Bone marrow (tissue), 2 donors: ENCODE measurements at places on chromosomes 2 and 18.

DNA sequence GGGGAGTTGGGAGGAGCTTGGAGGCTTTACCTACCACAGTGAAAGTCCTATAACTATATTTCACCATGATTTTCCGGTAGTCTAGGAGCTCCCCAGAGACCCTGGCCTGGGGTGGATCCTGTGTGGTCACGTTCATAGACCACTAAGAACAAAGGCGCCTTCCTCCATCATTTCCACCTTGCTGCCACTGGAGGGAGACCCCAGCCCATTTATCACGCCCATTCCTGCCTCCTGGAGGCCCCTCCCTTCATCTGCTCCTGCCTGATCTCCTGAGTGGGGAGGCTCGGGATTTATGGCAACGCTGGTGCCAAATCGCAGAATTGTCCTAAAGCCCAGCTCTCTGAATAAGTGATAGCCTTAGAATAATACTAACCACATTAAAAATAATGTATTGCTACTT is 507.6 kb upstream of the SPHKAP start:
- no peak for DNase-seq

DNA sequence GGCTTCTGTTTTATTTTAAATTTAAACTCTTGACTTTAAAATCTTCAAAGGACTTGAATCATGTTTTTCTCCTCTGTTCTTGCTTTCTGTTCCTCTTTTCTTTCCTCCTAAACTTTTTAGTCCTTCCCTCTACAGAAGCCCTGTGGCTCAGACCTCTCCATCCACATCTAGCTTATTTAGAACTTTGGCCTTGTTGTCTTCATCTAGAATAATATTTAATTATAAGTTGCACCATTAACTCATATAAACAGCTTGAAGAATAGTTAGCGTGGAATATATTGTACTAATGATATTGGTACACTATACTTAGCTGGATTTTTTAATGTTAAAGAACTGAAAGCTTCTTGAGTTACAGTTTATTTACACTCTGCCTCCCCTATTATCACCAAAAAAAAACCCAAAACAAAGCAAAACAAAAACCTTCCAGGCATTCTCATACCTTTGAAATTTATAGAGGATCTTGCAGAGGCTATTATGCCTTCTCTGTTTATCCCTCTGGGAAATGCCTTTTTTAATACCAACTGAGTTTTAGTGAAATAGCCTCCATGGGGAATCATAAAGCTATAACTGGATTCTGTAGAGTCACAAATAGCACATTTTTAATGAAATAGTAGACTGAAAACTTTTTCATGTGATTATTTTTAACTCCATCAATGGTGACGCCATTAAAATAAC is 9.2 kb upstream of the CCDC141 start:
- no peak for DNase-seq

GRCh38 chr18:8765783-8766463 is 60.6 kb downstream of the MTCL1 start:
- DNase-seq: no peak

DNA sequence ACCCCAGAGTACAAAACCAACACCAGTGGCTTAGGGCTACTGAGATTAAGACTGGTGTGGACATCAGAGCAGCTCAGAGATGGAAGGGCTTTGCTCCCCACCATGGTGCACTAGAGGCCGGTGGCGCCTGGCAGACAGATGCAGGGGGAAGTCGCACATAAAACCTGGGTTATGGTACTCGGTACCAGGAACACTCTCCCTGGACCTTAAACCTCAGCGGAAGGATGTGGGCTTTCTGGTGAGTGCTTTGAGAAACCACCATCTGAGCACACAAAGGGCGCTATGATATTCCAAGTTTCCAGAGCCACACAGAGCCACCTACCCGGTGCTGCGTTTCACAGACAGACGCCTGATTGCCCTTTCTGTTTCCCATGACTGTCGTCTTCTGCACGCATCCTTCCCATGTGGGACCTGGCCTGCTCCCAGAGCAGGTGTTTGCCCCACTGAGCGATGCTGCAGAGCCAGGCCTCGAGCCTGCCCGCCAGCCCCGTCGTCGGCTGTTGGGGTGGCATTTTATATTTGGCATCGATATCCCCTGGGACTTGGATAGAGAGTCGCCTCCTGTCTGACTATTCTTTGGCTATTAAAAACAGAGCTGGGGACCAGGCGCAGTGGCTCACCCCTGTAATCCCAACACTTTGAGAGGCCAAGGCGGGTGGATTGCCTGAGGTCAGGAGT is 89.5 kb upstream of the ODC1 start:
- no peak for DNase-seq

- no peak for DNase-seq
Measured at GRCh38 chr2:72142570-72143440, 4.9 kb downstream of the CYP26B1 start.

DNA sequence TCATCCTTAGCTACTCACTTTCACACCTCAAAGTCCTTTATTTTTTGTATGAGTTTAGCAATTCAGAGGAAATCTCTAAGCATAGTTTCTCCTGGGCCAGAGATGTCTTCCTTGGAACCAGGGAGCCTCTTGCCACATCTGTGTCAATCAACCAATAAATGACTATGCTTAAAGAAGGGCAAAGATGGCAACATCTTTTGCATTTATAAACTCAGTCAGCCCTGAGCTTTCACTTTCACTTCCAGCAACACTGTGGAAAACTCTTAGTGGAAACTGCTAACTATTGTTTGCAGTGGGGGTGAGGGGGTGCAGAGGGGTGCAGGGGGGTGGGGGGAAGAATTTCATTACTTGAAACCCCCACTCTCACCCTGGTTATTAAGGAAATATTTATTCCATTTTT is 3.4 kb downstream of the ACVR1C start:
- DNase-seq: no peak
